ENCODE measurements at places on chromosomes 3 and 15. TPM values are rescaled to one million over a fixed set of nuclear protein-coding genes. Genes with fewer than 3 reads are reported as not detected.

ADCY5 gene
- total RNA-seq, result 0.20 TPM

ZPLD1 gene
- not detected for total RNA-seq

ECE2 gene
- not detected for total RNA-seq

TUSC2 gene
- total RNA-seq, result 17.6 TPM

HESX1 gene
- not detected for total RNA-seq

COPS2 gene
- 102 TPM for total RNA-seq

LDHAL6B gene
- total RNA-seq, result not detected

SLC9C1 gene
- total RNA-seq, result not detected

LRRC31 gene
- not detected for total RNA-seq

KCNMB3 gene
- 0.92 TPM for total RNA-seq

CLDN18 gene
- total RNA-seq, result not detected

JAGN1 gene
- 30.2 TPM for total RNA-seq

MTHFS gene
- 26.0 TPM for total RNA-seq

FBLN2 gene
- not detected for total RNA-seq

CADM2 gene
- total RNA-seq, result 25.0 TPM

FANCD2OS gene
- total RNA-seq, result not detected

KCNMB2 gene
- 0.50 TPM for total RNA-seq

ATP13A4 gene
- total RNA-seq, result not detected

CCDC39 gene
- not detected for total RNA-seq

ELL3 gene
- total RNA-seq, result 4.0 TPM

PPP2R3A gene
- 2.8 TPM for total RNA-seq

TRPM1 gene
- not detected for total RNA-seq

GOLGA8T gene
- total RNA-seq, result 0.52 TPM

OSBPL10 gene
- 3.0 TPM for total RNA-seq

MOBP gene
- total RNA-seq, result not detected

PLCH1 gene
- total RNA-seq, result 0.81 TPM

SAXO2 gene
- total RNA-seq, result not detected

MYL3 gene
- not detected for total RNA-seq

CLEC3B gene
- not detected for total RNA-seq

GSK3B gene
- total RNA-seq, result 50.3 TPM

RBPMS2 gene
- 1.2 TPM for total RNA-seq

GABRR3 gene
- not detected for total RNA-seq
